ENCODE measurements at places on chromosomes 3 and 15.

DNA sequence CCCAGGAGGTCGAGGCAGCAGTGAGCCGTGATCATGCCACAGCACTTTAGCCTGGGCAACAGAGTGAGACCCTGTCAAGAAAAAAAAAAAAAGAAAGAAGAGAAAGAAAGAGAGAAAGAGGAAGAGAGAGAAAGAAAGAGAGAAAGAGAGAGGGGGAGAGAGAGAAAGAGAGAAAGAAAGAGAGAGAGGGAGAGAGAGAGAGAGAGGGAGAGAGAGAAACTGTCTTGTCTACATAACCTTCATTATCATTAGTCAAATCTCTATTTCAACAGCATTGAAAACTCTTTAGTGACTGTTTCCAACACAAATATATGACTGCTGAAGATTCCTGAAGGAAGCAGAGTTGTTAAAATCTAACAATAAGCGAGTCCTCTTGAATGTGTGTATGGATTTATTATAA, 304.3 kb downstream of the MAGI1 start:
- no peak for DNase-seq

GRCh38 chr3:12135029-12135657, 23.6 kb downstream of the TIMP4 start:
- DNase-seq = peak; percentile 85

DNA sequence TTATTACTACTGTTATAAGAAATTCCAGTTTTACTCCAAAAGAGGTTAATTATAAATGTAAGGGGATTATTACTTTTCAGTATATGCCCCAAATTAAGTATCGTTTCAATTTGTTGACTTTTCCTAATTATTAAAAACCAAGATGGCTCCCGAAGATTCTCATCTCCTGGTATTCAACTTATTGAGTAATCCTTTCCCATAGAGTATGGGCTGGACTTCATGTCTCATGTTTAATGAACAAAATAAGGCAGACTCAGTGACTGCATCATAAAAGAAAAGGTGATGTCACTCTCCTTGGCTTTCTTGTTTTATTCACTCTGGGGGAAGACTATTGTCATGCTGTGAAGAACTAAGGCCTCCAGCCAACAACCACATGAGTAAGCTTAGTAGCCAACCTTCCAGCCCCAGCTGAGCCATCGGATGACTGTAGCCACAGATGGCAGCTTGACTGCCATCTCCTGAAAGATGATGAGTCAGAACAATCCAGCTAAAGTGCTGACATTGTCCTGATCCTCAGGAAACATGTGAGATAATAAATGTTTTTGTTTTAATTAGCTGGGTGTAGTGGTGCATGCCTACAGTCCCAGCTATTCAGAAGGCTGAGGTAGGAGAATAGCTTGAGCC, 17.3 kb downstream of the IGF2BP2 start:
- no peak for DNase-seq

DNA sequence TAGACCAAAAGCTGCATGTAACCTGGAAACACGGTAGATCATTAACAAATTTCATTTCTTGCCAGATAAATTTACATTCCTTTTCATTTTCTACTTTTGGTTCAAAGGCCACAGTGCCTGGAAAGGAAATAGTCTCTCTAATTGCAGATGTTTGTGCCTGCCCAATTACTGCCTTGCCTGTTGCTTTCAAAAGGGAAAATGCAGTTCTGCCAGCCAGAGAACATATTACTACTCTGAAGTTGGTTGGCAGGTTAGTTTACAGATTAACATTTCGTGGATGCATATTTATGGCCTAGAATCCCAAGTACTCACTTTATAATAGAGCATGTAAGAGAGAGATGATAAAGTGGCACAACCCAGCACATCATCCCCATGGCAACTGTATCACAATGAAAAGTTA, 124.3 kb upstream of the LRRC3B start:
- no peak for DNase-seq

DNA sequence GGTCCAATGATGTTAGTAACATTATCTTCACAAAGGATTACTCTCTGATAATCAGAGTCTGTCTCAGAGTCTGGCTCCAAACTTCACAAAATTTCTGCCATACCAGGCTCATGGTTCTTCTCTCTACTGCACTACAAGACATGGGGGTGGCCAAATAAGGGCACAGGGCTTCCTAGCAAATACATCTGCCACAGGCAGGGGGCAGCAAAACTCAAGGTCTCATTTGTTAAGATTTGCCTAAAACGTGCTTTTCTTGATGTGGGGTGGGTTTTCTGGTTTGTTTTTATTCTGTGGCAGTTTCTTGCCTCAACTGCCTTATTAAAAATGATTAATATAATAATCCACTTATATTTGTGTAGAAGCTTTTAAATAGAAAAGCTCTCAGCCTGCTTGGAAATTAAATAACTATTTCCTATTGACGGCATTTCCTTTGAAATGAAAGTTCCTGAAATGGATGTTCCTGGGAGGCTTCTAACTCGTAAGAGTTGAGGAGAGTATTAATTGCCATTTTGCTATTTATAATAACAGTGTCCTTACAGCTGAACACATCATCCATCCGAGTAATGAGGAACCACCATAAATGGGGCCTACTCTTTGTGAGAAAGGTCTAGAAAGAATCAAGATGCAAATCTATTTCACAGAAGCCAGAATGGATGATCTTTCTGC, 53.8 kb downstream of the SST start:
- DNase-seq = no peak

DNA sequence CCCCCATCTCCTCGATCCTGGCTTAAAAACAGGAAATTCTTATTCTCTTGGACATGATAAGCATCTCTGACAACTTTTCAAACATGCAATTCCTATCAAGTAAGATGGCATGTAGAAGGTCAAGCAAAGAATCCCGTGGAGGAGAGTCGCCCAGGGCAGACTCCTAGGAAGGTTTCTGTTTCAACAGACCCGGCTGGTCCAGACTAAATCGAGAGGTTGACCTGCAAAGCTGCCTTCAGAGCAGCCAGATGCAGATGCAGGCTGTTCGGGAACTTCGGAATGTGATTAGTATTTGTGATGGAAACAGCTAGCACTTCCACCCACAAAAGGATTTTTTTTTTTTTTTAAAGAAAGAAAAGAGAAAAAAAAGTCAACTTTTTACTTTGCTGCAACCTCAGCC, 216.8 kb downstream of the NR1D2 start:
- no peak for DNase-seq
